ENCODE measurements at places on chromosomes 13 and 19.

- no peak for DNase-seq
Observed at GRCh38 chr13:30898678-30899241, 7.3 kb upstream of the MEDAG start.

GRCh38 chr13:107374038-107374437 lies 806.1 kb upstream of the ARGLU1 start:
- DNase-seq = no peak

DNA sequence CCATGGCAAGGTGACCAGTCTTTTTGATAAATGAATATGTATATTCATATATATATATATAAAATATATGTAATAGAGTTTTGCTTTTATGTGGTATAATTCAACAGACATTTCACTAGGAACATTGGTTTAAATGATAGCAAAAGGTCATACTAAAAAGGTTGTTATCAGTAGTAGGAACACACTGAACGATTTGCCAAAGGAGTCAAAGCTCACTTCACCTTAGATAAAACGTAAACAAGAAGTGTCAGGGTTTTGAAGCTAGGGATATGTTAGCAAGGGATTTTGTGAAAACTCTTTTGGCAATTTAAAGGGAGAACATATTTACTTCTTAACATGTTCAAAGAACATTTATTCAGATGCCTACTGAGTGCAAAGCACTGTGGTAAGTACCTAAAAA lies 8.0 kb upstream of the HS6ST3 start:
- DNase-seq = no peak

- DNase-seq = no peak
Observed at GRCh38 chr13:70502944-70503343, 394.7 kb upstream of the KLHL1 start.

DNA sequence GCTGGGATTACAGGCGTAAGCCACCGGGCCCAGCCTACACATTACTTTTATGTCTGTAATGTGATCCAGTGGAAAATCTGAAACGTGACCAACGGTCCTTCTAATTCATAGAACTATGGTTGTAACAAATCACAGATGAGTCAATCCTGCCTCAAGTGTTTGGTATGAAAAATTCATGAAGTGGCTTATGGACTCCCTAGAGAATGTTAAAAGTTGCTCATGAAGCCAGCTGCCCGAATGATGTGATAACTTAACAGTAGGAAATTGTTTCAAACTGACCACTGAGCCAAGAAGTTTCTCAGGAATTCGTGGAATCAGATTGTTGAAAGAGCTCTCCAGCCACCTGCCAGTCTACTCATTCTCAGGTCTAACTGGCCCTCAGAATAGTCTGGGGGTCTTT lies 59.4 kb upstream of the FARP1 start:
- DNase-seq = no peak

DNA sequence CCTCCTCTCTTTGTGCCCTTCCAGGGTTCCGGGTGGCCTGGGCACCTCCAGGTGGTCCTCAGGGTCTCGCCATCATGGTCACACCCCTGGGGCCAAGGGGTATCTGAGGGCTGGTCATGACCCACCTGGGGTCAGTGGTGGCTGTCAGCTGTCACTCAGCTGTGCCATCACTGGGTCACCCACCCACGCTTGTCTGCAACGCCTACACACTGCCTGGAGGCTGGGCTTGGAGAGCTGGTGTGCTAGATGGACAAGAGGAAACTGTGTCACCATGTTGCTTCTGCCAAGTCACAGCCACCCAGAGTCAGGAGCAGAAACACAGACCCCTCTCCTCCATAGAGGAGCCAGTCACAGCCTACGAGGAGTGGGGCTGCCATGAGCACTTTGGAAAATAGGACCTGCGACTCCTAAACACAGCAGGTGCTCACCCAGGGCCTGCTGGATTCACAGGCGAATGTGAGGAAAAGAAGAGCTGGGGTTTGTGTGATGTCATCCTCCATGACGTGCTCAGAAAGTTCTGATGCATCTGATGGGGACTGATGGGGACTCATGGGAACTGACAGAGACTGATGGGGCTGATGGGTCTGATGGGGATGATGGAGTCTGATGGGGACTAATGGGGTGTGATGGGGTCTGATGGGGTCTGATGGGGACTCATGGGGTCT lies 10.7 kb upstream of the GRTP1 start:
- no peak for DNase-seq

- no peak for DNase-seq
Observed at GRCh38 chr19:45068041-45068440, 8.2 kb downstream of the ZNF296 start.

GRCh38 chr13:26257049-26257448 lies 3.1 kb downstream of the CDK8 start:
- no peak for DNase-seq

DNA sequence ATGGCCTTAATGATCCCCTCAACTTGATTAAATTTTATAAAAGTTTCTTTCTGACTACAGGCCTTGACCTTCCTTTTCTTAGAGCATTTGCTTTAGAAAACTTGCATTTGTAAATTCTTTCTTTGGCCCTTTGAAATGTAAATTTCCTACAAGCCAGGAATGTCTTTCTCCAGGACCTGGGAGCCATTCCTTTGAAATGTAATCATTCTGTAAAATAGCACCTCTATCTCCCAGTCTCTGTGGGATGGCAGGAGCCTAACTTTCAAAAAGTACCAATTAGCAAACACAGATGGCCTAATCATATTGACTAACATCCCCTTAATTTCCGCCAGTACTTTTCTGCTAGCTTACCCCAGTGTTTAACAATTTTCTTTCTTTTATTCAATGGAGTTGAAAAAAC lies 1394.2 kb upstream of the ATXN8OS start:
- DNase-seq = no peak

- DNase-seq = no peak
Observed at GRCh38 chr13:110520431-110521295, 40.9 kb downstream of the RAB20 start.

- no peak for DNase-seq
Observed at GRCh38 chr13:45325806-45326205, 15.2 kb downstream of the TPT1 start.

GRCh38 chr13:53001444-53002225 lies 27.0 kb upstream of the OLFM4 start:
- DNase-seq = no peak

GRCh38 chr19:49761625-49762311 lies 1.3 kb downstream of the TSKS start:
- no peak for DNase-seq

Data from NCI-H1436 (cell line).